ENCODE measurements at places on chromosomes 13 and 19.

DNA sequence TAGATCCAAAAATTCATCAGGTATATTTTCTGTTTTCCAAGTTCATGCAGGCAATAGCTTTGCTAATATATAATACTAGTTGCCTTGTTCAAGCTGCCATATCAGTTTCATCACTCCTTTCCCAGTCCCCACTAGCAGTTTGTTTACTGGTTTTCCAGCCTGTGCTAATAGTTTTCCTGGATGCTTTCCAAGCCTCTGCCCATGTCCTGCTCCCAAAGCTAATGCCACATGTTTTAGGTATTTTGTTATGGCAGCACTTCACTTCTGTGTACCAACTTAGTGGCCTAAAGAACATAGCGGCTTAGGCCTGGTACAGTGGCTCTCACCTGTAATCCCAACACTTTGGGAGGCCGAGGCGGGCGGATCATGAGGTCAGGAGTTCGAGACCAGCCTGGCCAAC is 28.1 kb upstream of the ZNF527 start:
- DNase-seq: no peak

- no peak for DNase-seq
These were observed 10.8 kb downstream of the CLN5 start for GRCh38 chr13:77002590-77003190.

GRCh38 chr13:100773429-100773828 is 98.8 kb upstream of the TMTC4 start:
- DNase-seq: no peak

DNA sequence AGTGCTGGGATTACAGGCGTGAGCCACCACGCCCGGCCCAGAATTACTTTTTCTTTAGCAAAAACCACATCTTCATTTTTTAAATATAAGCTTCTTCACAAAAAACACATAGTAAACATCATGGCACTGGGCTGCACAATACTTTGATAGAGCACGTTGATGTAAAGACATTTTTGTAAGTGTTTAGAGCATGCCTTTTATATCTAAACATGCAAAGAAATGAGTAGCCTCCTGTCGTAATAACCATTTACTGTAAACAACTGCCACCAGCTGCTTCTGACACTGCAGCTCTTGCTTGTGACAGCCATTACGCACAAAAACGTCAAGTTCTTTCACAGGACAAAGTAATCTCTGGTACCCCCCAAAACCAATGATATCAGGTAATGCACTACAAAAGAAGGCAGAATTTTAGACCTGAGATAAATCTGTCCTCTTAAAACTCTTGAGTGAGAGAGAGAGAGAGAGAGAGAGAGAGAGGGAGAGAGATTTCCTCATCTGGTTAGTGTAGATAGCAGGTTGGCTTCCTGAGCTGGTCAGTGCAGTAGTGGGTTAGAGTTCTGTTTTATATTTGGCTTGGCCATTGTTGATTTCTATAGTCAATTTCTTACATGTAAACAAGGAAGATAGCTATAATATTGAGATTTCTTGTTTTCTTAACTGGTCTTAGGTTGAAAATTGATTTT is 6.7 kb upstream of the ZNF548 start:
- DNase-seq: no peak

DNA sequence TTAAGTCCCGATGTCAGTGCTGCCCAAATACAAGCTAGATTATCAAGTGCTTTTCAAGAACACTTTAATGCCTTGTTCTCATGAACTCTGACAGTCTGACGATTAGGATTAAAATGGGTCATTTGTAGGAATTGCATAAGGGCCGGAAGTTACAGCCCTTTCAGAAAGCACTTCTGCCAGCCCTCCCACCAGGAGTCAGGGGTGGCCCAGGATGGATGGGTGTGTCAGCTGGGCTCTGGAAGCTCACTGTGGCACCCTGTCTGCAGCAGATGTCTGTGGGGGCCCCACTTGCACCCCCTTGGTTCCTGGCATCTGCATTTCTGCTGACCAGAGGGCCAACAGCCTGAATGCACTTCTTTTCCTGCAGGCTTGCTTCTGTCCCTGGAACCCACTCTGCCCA is 712.7 kb downstream of the UQCRFS1 start:
- DNase-seq: no peak

- no peak for DNase-seq
These were observed 89.3 kb downstream of the KL start for GRCh38 chr13:33105387-33106005.

DNA sequence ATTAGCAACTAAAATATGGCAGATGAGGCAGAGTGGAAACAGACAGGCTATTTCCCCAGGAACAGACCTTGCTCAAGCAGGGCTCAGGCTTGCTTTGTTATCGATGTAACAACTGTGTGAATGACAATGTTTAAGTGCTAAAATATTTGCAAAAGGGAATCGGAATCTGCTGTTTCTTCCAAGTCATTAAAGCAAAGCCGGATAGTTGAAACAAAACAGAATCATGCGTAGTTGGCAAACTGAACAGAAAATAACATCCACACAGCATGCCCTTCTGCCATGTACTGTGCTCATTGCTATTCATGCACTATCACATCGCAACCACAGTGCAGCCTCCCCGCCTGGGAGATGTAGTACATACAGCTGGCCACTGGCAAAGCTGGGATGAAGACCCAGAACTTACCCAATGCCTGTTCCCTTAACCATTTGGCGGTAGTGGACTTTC is 799.1 kb downstream of the DIAPH3 start:
- DNase-seq: no peak

Data from RPMI8226 (cell line).